NCI-H2107 (cell line): ENCODE measurements at places on chromosomes 1 and 21.

DNA sequence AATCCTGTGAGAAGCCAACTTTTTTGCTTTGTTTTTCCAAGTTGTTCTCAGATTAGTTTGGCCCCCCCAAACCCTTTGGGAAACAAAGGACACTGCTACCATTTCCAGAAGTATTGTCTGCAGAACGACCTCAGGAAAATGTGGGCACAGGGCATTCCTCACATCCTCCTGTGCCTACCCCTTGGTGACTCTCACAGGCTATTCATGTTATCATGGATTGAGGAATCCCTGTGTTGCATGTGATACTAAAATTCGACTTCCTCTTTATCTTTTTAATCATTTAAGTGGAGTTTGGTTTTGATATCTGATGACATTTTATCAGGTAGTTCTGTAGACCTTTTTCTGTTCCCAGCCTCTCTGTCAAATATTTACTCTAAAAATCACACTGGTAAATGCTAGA is 184.5 kb downstream of the FASLG start:
- DNase-seq, result no peak

GRCh38 chr21:45383615-45384201 is 21.3 kb upstream of the COL18A1 start:
- no peak for DNase-seq

DNA sequence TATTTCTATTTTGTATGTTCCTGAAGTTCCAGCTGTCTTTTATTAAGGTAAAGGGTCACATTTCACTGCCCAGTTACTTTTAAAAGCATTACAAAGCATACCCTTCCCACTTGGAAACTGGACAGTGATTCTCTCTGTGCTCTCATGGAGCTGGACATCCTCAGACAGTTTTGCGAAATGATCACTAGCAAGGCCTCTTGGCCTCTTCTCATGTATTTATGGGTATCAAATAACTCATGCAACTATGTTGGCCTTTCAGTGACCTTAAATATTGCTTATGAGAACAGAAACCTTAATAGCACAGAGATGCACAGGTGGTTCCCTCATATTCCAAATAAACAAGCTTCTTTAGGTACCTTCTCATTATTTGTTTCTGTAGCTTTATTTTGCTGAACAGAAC is 7.9 kb upstream of the AMPD1 start:
- DNase-seq, result no peak

GRCh38 chr1:214439352-214440119 is 111.9 kb downstream of the PTPN14 start:
- peak; percentile 77 for DNase-seq

GRCh38 chr1:230028602-230029223 is 38.3 kb upstream of the GALNT2 start:
- peak; percentile 13 for DNase-seq

DNA sequence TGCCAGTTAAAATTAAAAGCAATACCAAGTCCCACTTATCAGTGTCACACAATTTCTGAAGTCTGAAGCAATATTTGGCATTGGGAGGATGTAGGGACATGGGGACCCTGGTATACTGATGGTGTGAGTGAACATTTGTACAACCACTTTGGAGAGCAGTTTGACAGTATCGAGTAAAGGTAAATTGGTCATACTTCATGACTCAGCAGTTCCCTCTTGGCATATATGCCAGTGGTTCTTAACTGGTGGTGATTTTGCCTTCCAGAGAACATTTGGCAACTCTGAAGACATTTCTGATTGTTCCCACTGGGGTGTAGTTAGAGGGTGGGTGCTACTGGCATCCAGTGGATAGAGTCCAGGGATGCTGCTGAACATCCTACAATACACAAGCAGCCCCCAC is 19.7 kb downstream of the FMOD start:
- DNase-seq, result no peak

DNA sequence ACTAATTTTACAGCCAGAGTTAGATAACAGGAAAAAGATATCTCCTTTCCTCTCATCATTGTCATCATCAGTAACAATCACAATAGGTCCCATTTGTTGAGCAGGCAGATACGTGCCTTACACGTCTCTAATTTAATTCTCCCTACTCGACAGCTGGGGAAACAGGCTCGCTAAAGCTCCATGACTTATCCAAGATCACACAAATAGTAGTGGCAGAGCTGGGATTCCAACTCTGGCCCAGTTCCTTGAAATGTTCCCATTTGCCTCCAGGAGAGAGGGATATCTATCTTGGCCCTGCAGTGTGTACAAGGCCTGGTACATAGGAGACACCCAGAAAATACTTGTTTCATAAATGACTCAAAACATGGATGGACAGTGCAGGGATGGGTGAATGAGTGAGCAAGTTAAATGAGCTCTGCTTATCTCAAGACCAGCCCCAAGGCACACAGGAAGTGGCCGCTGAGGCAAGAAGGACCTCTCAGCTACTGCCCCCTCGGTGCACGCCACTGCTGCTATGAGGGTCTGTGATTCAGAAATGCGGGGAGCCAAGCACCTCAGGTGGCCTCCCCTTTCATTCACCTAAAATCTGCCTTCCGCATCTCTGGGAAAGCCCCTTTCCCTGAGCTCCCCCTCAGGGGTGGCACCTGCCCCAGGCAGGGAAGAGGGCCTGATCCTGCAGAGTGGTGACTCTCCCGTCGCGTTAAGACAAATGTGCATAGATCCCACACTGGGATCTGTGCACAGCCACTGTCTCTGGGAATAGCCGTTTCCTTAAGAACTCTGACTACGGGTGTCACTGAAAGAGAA is 3.6 kb downstream of the KCNN3 start:
- no peak for DNase-seq

DNA sequence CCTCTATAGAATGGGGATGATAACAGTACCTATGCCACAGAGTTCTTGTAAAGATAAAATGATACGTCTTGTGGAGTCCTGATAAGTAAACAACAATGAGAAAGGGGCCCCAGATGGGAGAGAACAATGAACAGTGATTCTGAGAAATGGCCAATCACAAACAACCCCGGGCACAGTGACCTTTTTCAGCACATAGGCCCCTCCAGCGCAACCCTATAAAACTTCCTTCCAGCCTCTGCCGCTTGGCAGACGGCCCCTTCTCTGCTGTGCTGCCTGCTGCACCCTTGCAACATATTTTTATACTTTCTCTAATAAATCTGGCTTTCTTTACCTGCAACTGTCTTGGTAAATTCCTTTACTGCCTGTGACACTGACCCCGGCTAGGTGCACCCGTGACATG is 8.9 kb downstream of the RCAN1 start:
- no peak for DNase-seq

GRCh38 chr1:198185759-198186158 is 29.0 kb downstream of the NEK7 start:
- no peak for DNase-seq

DNA sequence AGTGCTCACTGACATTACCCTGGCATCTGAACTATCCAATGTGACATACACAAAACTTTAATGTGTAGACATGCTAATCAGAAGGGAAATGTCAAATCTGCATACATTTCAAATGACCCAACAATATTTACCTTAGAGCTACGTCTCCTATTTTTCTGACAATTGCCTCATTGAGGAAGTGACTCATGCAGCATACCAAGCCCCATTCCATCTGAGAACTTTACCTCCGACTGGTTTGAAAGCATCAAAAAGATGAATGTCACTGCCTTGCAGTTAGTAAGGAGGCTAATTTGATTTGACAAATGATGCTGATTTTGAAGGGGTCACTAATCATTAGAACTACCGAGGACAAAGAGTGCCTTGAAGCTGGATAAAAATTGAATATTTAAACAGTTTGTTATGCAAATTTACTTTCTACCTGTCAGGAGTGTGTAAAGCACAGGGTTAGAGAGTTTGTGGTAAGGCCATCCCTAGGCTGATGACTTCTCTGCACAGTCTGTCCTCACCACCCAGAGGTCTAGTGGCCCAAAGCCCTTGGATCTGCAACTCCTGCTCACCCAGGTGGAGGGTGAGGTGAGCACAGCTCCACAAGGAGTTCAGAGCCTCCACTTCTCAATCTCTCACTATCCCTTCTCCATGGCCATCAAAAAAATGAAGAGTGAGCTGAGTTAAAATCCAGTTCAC is 500.3 kb upstream of the C1orf87 start:
- no peak for DNase-seq

DNA sequence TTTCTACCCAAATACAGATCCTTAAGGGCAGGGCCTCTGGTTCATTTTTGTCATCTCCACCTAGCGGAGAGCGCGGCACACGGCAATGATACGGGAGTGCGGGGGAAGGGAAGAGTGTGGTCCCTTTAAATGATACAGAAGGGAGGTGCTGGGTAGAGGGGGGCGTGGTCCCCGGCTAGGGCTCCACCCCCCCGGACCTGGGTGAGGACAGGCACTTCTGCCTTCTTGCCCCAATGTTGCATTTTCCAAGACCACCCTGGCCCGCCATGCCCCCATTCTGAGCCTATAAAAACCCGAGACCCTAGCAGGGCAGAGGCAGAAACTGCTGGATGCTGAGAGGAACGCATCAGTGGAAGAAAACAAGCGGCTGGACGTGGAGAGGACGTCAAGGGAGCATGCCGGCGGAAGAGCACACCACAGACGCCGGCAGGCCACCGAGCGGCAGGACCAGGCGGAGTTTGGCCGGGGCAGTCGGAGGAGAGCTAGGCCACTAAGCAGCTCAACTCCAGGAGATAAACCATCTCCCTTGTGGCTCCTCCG is 30.0 kb downstream of the LRRC3 start:
- no peak for DNase-seq

DNA sequence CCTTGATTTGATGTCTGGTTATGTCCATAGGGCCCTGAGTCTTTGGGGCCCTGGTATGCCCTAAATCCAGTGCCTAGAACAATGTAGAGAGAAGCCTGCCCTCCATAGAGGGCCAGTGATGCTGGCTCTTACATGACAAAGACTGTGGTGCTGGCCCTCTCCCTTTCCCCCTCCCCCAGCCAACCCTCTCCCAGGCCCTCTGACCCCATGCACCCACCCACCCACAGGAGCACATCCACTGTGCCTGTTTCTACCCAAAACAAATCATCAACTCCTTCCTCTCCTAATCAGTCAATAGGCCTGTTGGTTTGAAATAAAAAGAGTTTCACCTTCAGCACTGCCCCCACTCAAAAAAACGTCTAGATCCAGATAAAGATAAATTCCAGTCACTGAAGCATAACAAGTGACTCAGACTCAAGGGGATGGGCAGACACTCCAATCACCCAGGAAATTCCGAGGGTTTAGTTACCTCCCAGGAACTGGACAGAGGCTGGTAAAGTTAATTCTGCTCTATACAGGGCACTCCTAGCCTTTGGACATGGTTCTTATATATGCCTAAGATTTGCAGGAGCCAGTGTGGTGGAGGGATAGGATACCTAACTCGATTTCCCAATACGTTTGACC is 144.8 kb upstream of the VANGL1 start:
- no peak for DNase-seq

- DNase-seq, result no peak
Observed at GRCh38 chr1:90724361-90724760, 7.3 kb upstream of the BARHL2 start.

- DNase-seq, result no peak
Observed at GRCh38 chr1:46539972-46540371, 11.5 kb downstream of the KNCN start.

- no peak for DNase-seq
Observed at GRCh38 chr1:160115545-160116282, at the start of gene ATP1A2. ATP1A2 (plus strand) TSS chr1:160115759; CDS start chr1:160115862, 103 bp downstream.

DNA sequence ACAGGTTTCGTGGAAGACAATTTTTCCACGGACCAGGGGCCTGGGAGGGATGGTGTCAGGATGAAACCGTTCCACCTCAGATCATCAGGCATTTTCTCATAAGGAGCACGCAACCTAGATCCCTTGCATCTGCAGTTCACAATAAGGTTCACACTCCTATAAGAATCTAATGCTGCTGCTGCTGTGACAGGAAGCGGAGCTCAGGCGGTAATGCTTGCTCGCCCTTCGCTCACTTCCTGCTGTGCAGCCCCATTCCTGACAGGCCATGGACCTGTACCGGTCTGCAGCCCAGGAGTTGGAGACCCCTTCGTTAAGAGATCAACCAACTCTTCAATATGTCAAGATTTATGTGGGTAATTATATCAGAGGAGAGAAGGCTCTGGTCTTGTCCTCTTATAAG is 3.3 kb upstream of the DHX9 start:
- no peak for DNase-seq

GRCh38 chr1:235637756-235638534 is 11.6 kb downstream of the GNG4 start:
- no peak for DNase-seq

DNA sequence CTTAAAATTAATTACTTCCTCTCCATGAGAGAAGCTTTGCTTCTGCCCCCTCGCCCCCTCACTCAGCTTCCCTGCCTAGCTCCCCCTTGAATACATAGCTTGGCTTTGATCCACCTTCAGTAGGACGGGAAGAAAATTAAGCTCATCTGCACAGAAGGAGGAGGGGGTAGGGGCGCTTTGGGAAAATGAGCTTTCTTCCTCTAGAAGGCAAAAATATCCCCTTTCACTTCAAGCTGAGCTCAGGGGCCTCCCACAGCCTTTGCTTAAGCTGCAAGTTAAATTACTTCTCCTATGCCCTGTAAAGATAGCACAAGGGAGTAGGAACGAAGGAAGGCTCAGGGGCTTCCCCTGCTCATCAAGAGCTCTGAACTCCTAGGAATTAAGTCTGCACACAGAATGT is 65.2 kb upstream of the GOLT1A start:
- DNase-seq, result no peak

GRCh38 chr1:154730259-154730658 is 122.3 kb upstream of the ADAR start:
- peak; percentile 45 for DNase-seq

DNA sequence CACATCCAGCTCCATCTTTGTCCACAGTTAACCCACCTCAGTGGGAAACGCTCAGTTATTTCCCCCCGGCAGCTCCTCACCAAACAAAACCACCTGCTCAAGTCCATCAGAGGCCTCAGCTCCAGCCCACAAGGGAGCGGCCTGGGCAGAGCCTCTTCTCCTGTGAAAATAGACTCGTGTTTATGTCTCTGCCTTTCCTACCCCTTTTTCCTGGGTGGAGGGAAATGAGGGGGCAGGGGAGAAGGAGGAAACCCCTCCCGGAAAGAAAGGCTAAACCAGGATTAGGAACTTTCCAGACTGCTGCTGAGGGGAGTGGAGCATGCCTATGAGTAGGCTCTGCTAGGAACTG is 81.6 kb downstream of the PAX7 start:
- no peak for DNase-seq

DNA sequence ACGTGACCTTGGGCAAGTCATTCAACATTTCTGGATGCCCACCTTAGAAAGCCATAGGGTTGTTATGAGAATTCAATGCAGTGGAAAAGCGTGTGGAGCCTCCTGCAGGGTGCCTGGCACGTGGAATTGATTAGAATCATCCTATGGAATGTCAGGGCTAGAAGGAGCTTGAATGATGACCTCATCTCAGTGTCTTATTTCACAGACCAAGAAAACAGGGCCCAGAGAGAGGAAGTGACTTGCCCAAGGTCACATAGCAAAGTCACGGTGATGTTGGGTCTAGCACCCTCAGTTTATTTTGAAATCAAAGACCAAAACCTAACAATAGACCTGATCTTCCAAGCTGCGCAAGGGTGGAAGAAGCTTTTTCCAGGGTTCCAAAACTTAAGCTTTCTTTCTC is 6.0 kb downstream of the TRABD2B start:
- DNase-seq, result no peak

DNA sequence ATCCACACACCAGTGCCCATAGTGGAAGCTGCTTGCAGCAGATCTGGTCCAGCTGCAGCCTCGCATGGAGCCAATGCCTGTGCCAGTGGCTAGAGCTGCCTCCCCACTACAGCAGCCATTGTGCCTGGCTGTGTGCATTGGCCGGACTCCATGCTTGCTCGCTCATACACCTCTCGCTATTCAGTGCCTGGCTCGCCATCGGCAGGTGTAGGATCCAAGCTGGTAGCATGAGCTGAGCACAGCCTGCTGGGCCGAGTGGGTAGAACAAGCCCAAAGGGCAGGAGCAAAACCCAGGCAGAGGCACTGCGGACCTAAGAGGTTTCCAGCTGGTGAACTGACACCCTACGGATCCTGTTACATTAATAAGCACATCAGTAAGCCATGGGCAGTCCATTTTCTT is 1184.1 kb downstream of the AMY1C start:
- no peak for DNase-seq
